ENCODE measurements at places on chromosomes 1 and 21. TPM values are rescaled to one million over a fixed set of nuclear protein-coding genes. Genes with fewer than 3 reads are reported as not detected.

- no peak for DNase-seq
Observed at GRCh38 chr1:97201641-97202040, 480.1 kb downstream of the PTBP2 start.

DNA sequence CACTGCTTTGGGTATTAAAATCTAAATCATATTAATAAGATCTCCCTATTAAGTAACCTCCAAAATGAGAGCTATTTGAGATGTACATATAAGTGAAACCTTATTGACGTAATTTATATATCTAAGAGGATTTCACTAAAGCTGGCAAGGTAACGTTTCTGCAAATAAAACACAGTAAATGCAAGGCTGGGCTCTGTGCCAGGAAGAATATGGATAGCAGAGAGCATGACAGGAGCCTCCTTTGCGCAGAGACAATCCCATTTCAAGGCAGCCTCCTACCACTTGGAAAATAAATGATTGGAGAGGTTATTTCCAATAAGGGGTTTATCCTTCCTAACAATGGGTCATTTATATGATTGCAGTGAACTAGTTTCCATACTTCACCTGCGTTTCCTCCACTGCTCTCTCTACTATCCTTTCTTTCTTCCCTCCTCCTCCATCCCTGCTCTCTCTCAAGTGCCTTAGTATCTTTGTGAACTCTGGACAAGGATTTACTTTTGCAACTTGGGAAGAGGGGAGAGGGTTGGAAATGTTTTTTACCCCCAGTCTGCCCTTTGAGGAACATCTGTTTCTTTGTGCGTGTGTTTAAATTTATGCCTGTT is 3.0 kb upstream of the NFIA start:
- DNase-seq = no peak

DNA sequence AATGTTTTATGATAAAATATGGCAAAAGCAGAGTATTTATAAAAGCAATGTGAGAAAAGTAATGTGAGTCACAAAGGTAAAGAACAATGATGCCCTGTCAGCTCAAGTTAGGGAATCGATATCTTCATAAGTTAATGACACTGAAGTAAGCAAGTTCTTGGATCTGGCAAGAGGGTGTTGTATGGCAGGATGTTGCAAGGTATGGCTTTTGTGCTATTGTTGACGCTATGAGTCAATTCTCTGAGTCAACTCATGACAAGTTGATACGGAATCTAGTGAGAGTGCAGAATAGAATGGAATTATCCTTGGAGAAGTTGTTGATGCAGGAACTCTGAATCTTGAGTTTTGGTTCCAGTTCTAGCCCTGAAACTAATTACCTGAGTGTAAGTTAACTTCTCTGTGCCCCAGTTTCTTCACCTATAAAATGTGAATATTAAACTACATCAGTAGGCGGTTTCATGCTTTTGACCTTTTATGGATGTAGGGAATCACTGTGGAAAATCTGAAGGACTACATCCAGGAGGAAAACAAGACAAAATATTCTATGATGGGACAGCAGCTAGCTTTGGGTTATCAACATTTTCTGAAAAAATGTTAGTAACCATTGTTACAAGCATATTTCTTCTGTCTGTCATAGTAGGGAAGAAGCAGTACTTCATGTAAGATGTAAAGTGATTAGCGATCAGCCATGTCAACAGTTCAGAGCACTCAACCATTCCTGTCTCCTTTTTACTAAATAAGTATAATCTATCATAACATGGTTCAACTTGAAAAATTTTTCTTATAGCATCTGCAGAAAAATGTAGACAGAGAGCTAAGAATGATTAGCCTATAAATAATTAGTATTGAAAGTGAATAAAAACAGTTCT is 96.9 kb downstream of the ATP6V1G3 start:
- no peak for DNase-seq

The LIN9 gene
- 10.0 TPM for total RNA-seq

The OR2L2 gene
- total RNA-seq = 0.14 TPM

Measured in activated naive CD4-positive, alpha-beta T cell treated with anti-CD3 and anti-CD28 coated beads, Interleukin-2, amount 50 U/mL, for 72 hours (primary cell).